ENCODE measurements at places on chromosomes 5 and 9. TPM values are rescaled to one million over a fixed set of nuclear protein-coding genes. Genes with fewer than 3 reads are reported as not detected.

NSG2 gene
- not detected for total RNA-seq

GPR150 gene
- total RNA-seq = 1.6 TPM

DNAJC18 gene
- 11.0 TPM for total RNA-seq

MZB1 gene
- 8.0 TPM for total RNA-seq

IFNK gene
- not detected for total RNA-seq

HTR4 gene
- total RNA-seq = not detected

SKP2 gene
- 30.5 TPM for total RNA-seq

PNPLA7 gene
- total RNA-seq = 7.0 TPM

KLF9 gene
- total RNA-seq = 19.1 TPM

SMIM33 gene
- 2.3 TPM for total RNA-seq

MCIDAS gene
- not detected for total RNA-seq

WDR5 gene
- 35.3 TPM for total RNA-seq

LCN15 gene
- total RNA-seq = not detected

CDKN2A gene
- 34.2 TPM for total RNA-seq

PIP5K1B gene
- total RNA-seq = 0.63 TPM

NEUROG1 gene
- total RNA-seq = not detected

NPR2 gene
- 8.6 TPM for total RNA-seq

WNT8A gene
- not detected for total RNA-seq

TYRP1 gene
- not detected for total RNA-seq

ROR2 gene
- not detected for total RNA-seq

DOCK8 gene
- total RNA-seq = 318 TPM

IL9 gene
- not detected for total RNA-seq

TTC23L gene
- total RNA-seq = not detected

UBE2QL1 gene
- 0.13 TPM for total RNA-seq

PPP2R2B gene
- 0.60 TPM for total RNA-seq

KIF24 gene
- 7.9 TPM for total RNA-seq

CAMK2A gene
- total RNA-seq = not detected

SLC34A1 gene
- total RNA-seq = 0.38 TPM

SLC25A48 gene
- not detected for total RNA-seq

CCL28 gene
- 18.6 TPM for total RNA-seq

MRRF gene
- total RNA-seq = 33.5 TPM

SHOC1 gene
- not detected for total RNA-seq

TRIM7 gene
- 0.88 TPM for total RNA-seq
